ENCODE measurements at places on chromosomes 2 and 18.

- DNase-seq, result no peak
Observed at GRCh38 chr2:158315803-158316414, 140.6 kb downstream of the CCDC148 start.

- no peak for DNase-seq
Observed at GRCh38 chr2:8329660-8330622, 351.9 kb upstream of the ID2 start.

- no peak for DNase-seq
Observed at GRCh38 chr2:79941179-79941578, 363.4 kb downstream of the LRRTM1 start.

DNA sequence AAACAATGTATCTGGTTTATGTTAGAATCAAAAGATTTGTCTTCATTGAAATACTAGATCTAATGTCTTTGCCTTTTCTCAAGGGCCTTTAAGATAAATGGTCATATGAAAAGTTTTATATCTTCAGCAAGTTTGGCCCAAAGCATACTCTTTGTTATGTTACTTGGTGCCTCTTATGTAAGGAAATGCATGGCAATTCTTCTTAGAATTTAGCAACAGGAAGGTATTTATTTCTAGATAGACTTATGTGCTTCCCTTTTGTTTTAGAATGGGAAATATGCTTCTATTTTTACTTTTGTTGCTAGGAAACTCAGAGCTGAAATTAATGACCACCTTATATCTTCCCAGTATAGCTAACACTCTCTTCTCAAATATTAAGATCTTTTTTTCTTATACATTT is 117.4 kb upstream of the DLX2 start:
- no peak for DNase-seq

- peak; percentile 56 for DNase-seq
Observed at GRCh38 chr2:235766278-235766677, 272.4 kb downstream of the AGAP1 start.

GRCh38 chr18:66778048-66778447 is 174.2 kb upstream of the CDH19 start:
- DNase-seq, result no peak

DNA sequence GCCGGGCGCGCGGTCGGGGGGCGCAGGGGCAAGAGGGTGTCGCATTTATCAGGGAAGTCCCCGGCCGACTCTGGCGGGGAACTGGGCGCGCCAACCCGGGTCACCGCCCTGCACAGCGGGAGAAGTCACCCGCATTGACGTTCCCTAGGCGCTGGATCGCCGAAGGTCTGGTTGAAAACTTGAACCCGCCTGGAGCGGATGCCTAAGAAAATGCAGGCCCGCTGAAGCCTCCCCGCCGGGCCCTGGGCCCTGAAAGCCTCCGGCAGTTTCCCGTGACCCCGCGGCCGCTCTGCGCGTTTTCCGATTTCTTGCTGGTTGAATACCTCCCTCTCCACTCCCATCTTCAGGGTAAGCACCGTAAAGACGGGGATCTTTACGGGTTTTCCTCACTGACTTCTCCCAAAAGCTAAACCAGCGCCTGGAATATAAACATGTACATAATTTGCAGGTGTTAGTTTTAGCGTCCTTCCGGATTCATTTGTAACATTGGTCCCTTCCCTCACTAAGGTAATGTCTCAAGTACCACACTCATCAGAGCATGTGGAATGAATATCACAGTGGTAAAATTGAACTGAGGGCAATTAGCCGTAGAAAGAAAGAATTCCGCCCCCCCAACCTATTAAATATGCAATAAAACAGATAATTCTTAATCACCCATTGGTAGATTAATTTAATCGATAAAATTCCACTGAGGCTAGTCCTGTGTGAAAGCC is 675 bp upstream of the SPIRE1 start:
- DNase-seq, result no peak
